ENCODE measurements at places on chromosomes 12 and 14. TPM values are rescaled to one million over a fixed set of nuclear protein-coding genes. Genes with fewer than 3 reads are reported as not detected.

DNA sequence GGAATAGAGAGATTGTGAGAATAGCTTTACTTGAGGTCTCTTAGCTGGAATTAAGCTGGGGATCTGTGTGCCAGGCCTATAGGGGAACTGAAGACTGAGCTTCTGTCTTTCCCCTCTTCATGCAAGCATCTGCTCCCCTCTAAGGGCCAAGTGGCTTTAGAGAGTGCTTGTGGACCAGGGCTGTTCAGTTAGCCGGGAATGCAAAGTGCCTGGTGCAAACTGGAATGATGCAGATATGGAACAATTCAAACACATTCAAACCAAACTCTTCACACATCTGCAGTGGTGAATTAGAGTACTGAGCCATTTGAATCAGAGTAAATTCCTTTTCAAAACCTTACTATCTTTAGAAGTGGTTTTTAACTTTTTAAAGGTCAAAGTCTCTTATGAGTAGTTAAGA, 99.0 kb downstream of the LIN7A start:
- no peak for DNase-seq

- no peak for DNase-seq
Measured at GRCh38 chr12:23887055-23887835, 62.2 kb downstream of the SOX5 start.

GRCh38 chr12:42627151-42627550, 37.6 kb upstream of the PRICKLE1 start:
- DNase-seq, result no peak

GRCh38 chr12:41486718-41487117, 298.6 kb downstream of the PDZRN4 start:
- DNase-seq, result no peak

DNA sequence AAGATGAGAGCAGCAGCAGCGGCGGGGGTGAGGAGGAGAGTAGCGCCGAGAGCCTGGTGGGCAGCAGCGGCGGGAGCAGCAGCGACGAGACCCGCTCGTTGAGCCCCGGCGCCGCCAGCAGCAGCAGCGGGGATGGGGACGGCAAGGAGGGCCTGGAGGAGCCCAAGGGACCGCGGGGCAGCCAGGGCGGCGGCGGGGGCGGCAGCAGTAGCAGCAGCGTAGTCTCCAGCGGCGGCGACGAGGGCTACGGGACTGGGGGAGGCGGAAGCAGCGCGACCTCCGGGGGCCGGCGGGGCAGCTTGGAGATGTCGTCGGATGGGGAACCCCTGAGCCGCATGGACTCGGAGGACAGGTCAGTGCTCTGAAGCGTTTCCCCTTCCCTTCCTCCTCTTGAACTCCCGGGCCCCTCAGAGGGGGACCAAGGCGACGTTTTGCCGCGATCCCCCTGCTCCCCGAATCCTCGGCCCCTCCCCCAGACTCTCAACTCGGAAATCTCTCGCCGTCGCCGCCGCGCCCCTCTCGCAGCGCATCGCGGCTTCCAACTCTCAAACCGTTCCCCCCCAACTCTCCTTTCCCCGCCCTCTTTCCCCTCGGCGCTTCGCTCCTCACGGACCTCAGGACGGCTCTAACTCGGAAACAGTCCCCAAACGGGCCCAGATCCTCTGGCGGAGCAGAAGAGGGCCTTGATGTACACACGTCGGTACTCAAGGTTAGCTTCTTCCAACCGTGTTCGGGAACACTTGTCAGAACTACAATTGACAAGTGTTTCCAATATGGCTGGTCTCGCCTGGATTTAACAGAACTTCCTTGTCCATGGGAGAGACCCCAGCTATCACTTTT, 947 bp downstream of the AEBP2 start:
- DNase-seq, result peak; percentile 39

GRCh38 chr12:67469666-67470065, 178.9 kb upstream of the DYRK2 start:
- DNase-seq, result no peak

DNA sequence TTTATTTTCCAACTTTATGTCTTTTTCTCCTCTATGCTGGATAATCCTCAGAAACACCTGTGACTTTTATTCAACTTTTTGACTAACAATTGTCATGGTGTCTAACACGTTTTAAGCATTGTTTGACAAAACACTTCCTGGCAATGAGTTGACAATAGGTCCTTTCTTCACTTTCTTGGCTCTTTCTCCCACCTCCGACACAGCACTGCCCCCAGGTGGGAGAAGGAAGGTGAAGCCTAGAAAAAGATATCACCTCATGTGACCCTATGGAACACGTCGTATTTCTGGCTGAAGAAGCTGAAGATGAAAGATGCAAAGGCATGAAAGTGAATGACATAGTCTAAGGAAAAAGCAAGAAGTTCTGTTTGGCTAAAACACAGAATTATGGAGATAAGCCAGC, 430.0 kb downstream of the ETNK1 start:
- no peak for DNase-seq

DNA sequence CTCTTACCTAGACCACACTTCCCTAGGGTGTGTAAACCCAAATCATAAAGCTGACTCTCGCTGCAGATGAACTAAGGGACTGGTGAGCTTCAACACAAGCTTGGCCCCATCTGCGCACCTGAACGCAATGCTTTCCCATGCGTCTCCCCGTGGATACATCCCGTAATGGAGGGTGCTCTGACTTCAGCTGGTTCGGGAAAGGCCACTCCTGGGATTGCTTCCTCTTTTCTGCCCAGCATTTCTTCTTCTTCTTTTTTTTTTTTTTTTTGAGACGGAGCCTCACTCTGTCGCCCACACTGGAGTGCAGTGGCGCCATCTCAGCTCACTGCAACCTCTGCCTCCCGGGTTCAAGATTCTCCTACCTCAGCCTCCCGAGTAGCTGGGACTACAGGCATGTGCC, 27.7 kb upstream of the ETFBKMT start:
- DNase-seq, result no peak

GRCh38 chr12:41795051-41795600, 349.5 kb downstream of the GXYLT1 start:
- DNase-seq, result no peak

- DNase-seq, result no peak
Measured at GRCh38 chr14:83355609-83356008, 1822.0 kb upstream of the SEL1L start.

The HSPA2 gene
- 2.7 TPM for total RNA-seq

The INSM2 gene
- total RNA-seq, result not detected

The TMED10 gene
- 146 TPM for total RNA-seq

The SERPINA10 gene
- not detected for total RNA-seq

The KRT73 gene
- total RNA-seq, result 6.8 TPM

The BRMS1L gene
- 4.9 TPM for total RNA-seq
